Left lung (tissue), 14 donors: ENCODE measurements at places on chromosomes 13 and 19. TPM values are rescaled to one million over a fixed set of nuclear protein-coding genes. Genes with fewer than 3 reads are reported as not detected.

GRCh38 chr13:23790577-23791170, 98.5 kb downstream of the MIPEP start:
- DNase-seq: no peak

GRCh38 chr19:7522923-7523667, 671 bp downstream of the MCOLN1 start:
- DNase-seq: no peak

The OR10H1 gene
- polyA plus RNA-seq: 0.11 TPM

DNA sequence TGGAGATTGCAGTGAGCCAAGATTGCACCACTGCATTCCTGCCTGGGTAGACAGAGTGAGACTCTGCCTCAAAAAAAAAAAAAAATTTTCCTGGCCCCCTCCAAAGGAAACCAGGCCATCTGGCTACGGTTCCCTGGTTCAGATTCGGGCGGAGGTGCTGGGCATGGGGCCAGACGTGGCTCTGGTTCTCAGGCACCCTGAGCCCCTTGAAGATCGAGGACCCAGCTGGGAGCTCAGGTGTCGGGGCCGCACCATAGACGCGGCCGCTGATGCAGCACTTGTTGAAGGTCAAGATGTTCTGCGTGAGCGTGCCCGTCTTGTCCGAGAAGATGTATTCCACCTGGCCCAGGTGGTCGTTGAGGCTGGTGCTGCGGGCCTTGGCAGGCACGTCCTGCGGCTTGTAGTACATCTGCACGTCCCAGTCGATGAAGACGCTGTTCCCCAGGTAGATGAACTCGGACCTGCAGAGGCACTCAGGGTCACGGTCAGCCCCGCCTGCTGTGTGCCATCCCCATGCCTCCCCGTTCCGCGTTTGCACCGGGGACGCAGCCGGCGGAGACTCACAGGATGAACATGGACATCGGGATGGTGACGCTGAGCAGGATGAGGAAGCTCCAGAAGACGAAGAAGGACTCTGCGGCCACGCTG, 12.3 kb downstream of the ATP8B3 start:
- no peak for DNase-seq

- DNase-seq: no peak
Observed at GRCh38 chr19:41705393-41706174, 2.8 kb upstream of the CEACAM5 start.

GRCh38 chr19:8681345-8682029, 17.1 kb downstream of the ACTL9 start:
- no peak for DNase-seq

The GPX4 gene
- polyA plus RNA-seq: 214 TPM

DNA sequence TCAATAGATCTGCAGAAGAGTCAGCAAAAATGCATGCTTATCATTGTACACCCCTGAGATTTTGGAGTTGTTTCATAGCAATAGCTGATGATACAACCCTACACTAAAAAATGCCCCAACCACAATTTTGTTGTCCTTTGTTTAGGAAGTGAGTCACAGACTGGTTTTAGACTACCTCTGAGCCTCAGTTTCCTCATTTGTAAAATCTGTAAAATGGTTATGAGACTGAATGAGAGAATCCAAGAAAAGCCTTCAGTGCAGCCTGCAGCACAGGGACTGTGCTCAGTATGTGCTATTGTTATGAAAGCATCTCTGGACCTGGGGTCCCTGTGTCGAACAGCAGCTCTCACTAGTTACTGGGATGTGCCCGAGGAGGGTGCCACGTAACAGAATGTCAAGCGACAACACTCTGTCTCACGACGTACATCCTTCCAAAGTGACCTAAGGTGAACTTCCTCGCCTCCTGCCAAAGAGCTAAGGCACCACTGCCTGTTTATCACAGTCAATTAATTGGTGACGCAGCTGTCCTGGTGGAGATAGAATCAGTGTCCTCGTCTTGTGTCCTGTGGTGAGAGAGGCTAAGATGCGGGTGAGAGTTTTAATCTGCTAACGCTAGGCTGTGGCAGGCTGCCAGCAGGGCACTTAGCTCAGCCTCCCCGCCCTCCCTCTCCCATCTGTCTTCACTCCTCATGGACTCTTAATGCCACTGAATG, 18.1 kb downstream of the DHRS12 start:
- DNase-seq: no peak

DNA sequence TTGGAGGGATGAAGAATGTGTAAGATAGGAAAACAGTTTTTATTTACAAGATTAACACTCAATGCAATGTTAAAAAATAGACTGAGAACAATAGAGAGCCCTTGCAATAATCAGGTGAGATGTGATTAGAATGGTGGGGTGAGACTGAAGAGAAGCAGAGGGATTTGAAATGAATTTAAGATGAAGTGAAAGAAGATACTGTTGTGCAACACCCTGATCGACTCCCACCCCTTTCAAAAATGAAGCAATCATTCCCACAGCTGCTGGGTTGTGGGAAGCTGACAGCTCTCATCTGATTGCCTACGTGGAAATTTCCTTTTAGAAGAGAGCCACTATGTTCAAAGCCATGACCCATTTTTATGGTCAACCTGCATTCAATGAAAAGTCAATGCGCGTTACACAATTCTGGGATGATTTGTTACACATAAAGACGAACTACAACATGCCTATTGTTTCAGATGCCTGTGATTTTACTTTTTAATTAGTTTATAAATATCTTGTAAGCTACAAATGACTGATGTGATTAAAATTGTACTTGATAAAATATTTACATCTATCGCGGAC, 1374.8 kb downstream of the PCDH9 start:
- no peak for DNase-seq
